ENCODE measurements at places on chromosomes 2 and 18.

DNA sequence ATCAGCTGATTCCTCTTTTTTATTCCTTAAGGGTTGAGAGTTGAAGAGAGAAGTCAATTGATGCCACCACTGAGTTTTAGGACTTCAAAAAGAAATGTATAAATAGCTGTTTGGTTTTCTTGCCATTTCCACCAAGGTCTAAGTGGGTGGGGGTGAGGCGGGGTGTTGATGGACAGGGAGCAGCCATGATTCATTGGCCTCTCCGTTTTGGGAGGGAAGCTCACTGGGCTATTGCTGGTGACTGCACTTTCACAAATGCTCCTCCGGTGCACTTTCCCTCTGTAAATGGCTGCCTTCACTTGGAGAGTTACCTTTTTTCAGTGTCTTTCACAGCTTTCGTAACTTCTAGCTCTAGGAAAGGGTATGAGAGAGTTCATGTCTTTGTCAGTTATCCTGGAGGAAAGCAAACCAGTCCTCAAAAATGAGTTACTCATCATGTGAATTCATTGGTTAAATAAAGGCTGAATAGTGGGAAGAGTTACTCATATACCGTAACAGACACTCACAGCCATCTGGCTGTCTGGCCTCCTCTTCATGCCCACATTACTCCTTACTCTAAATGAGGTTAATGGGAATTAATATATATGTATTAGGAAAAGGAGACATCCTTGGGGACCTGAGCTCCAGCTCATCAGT lies 17.4 kb upstream of the CTAGE1 start:
- DNase-seq = peak; percentile 72

DNA sequence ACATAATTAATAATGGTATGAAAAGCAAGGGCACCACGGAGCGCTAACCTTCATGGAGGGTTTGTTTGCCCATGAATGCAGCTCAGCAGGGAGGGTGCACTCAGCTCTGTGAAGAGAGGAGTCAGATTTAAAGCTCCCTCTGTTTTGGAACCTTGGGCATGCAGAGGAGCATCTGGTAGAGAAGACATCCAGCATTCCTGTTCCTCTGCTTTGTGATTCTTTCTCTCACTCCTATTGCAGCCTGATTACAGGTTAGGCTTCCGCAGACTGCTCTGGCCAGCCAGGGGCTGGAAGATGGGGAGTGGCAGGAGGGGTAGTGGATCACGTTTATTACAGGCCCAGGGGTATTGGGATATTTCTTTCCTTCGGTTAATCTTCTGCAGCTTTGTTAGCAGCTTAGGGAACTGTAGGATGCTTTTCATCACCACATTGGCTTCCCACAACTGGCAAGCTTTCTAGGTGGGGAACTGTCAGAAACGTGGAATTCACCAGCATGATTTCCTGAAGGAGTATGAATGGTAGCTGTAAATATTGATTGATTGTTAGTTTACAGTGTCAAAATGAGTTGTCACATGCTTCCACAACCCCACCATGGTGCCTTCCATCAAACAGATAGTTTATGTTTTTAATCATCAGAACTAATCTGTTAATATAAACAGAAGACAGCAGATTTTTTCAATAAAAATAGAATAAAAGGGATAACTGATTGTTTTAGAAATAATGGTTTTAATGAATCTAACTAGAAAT lies 201.1 kb downstream of the VAPA start:
- DNase-seq = no peak

GRCh38 chr2:32825291-32825712 lies 121.5 kb upstream of the LTBP1 start:
- peak; percentile 61 for DNase-seq

DNA sequence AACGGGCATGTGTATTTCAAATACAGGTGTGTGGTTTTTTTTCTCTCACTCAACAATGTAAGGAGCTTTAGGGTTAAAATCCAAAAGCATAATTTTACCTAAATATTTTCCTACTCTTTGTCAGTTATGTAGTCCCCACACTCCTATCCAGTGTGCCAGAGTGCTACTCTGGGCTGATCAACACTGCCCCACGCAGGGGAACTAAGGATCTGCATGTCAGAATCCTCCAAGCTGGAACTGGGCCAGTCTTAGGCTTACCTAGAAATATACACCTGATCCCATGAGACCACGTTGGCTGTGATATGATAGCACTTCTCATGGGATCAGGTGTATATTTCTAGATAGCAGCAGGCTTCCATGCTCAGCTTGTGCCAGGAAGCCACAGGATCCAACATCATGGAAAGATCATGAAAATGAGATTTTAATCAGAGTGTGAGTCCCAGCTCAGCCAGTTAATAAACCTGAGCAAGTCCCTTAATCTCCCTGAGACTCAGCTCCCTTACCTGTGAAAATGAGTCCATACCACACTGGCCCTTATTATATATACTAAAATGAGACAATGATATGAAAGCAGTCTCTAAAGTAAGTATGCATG lies 29.7 kb downstream of the CCDC141 start:
- DNase-seq = peak; percentile 28

- peak; percentile 31 for DNase-seq
Observed at GRCh38 chr18:35377875-35378573, 887 bp upstream of the ZNF396 start.

GRCh38 chr2:62369541-62370202 lies 136.3 kb downstream of the TMEM17 start:
- peak; percentile 18 for DNase-seq

DNA sequence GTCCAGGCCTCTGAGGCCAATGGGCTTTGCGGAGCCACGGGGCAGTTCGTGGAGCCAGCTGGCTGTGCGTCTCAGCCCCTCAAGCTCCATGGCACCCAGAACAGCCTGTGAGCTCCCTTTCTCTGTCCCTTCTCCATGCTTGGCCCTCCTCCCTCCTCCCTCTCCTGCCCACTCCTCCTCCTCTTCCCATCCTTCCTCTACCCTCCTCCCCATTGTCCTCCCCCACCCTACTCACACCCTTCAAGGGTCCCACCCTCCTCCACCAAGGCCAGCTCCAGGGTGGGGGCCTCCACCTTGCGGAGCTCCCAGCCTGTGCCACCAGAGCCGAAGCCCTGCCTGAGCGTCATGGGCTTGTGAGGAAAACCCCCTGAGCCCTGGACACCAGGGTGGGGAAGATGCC lies 269.0 kb downstream of the ATAD2B start:
- no peak for DNase-seq

DNA sequence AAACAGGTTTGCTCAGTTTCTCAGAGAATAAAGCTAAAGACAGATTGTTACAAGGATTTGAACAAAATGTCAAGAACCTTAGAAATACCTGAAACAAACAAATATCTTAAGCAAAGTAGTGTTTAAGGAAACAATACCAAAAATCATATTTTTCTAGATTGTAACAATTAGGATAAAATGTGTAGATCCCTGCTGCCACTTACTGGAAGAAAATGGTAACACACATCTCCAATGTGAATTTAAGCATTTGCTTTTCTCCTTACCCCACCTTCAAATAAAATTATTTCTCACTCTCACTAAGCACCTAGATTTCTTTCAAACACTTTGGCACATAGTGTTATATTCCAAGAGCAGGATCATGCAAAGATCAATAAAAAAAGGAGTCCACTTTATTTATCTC lies 34.9 kb downstream of the SUCLG1 start:
- peak; percentile 4 for DNase-seq

DNA sequence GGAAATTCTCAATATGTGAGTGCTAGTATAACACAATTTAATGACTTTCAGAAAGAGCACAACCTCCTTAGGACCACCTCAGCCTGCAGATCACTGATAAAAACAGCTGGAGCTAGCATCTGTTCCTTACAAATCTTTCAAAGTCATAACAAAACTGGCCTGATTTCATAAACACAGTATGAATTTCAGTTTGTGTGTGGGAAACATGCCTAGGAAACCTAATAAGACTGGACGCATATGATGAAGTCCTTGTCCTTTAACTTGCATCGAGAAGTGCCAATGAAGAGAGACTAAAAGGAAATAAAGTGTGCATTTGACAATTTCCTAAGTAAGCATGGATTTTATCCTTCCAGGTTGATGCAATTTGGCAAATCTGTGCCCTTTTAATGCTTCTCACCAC lies 74.1 kb upstream of the KLHL14 start:
- DNase-seq = no peak

- no peak for DNase-seq
Observed at GRCh38 chr2:62313449-62314227, 117.7 kb downstream of the B3GNT2 start.

DNA sequence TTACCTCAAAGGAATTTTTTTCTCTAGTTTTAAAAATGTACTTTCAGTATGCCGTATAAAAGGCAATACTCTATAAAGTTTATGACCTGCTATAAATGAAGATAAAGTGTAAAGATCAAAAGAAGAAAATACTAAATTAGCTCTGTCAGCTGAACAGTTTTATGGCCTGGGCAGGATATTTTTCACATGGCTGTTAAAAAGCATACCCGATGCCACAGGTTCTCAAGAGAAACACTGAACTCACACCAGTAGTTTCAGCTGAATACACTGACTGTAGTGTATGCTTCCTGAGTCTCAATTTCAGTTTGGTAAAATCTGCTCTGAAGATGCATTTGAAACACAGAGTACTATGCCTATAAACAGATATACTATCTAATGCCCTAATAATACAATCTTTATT lies 126.0 kb downstream of the PIGN start:
- DNase-seq = no peak
